Stimulated activated CD8-positive, alpha-beta memory T cell treated with anti-CD3 and anti-CD28 coated beads, Interleukin-7, amount 100 ng/mL, for 1 hour (primary cell): ENCODE measurements at places on chromosomes 4 and X.

DNA sequence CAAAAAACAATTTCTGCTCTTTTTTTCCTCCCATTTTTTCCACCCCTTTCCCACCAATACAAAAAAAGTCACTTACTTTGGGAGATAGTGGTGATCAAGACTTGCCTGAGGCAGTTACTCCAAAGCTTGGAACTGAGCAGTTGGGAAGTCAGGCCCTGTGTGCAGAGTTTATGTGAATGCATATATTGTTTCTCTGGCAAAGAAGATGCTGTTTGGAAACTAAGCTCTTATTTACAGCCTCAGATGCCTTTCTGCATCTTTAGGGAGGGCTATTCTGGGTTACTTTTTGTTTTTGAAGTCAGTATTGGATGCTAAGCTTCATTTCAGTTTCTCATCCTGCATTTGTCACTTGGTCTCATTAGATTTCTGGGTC is 136.3 kb downstream of the ZNF330 start:
- no peak for DNase-seq

DNA sequence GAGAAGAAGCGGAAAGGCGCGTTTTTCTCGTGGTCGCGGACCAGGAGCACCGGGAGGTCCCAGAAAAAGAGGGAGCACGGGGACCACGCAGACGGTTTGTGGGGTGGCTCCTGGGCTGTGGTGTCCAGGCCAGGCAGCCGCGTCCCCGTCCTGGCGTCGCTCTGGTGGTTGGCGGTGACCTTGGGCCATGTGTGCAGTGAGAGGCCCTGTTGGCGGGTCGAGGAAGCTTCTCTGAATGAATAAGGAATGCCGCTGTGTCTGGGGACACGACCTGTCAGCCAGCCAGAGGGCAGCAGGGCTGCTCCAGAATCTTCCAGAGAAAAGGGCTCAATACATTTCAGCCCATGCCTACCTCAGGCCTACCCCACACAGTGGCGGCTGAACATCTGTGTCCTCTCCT is 24.3 kb upstream of the HGFAC start:
- no peak for DNase-seq

- no peak for DNase-seq
Measured at GRCh38 chr4:175418516-175418915, 393.5 kb downstream of the GPM6A start.

GRCh38 chr4:59676389-59676788 is 1523.7 kb upstream of the ADGRL3 start:
- DNase-seq: no peak

- DNase-seq: no peak
Measured at GRCh38 chr4:81631958-81632441, 160.3 kb upstream of the RASGEF1B start.

DNA sequence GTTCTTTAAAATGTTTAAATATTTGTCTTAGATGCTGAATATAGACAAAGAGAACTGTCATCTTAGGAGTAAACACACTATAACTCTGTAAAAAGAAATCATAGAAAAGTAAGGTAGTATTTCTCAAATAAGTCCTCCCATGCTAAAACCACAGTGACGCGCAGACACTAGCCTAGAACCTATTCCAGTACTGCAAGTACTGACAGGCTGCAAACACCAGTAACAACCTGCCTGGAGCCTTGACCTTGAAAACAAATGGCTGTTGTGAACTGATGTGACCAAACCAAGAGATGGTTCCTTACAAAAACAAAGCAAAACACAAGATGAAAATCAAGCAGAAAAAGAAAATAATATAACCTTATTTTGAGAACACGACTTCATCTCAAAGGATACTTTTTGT is 8.5 kb downstream of the TIFA start:
- no peak for DNase-seq

- DNase-seq: no peak
Measured at GRCh38 chr4:24642981-24643547, 58.7 kb upstream of the DHX15 start.

GRCh38 chr4:140256941-140257340 is 103.0 kb upstream of the MAML3 start:
- DNase-seq: no peak

DNA sequence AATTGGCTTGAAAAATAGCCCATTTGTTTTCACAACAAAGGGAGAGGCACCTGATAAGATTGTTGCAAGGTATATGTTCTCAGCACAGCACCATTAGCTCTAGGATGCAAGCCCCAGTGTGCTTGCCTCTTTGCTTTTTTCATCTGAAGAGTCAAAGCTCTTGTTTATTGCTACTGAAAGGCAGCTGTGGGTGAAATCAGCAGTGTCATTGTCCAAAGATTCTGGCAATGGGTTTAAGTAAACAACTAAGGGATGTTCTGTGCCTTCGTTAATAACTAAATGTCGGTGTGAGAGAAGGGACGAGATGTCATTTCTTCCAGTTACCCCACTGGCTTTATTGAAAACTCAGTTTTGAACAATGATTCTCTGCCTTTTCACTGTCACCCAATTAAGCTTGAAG is 567.7 kb downstream of the KCNIP4 start:
- no peak for DNase-seq

- DNase-seq: no peak
Measured at GRCh38 chrX:120697053-120697452, 67.2 kb upstream of the C1GALT1C1 start.

GRCh38 chrX:19613645-19614323 is 98.5 kb upstream of the MAP3K15 start:
- no peak for DNase-seq

GRCh38 chr4:152626790-152627189 is 53.0 kb downstream of the TMEM154 start:
- no peak for DNase-seq

- no peak for DNase-seq
Measured at GRCh38 chrX:78658845-78659744, at the start of gene RTL3. Gene RTL3 (minus strand): TSS chrX:78659328. CDS start chrX:78658420, 908 bp downstream.

- DNase-seq: no peak
Measured at GRCh38 chr4:107757864-107758476, 37.9 kb upstream of the PAPSS1 start.

DNA sequence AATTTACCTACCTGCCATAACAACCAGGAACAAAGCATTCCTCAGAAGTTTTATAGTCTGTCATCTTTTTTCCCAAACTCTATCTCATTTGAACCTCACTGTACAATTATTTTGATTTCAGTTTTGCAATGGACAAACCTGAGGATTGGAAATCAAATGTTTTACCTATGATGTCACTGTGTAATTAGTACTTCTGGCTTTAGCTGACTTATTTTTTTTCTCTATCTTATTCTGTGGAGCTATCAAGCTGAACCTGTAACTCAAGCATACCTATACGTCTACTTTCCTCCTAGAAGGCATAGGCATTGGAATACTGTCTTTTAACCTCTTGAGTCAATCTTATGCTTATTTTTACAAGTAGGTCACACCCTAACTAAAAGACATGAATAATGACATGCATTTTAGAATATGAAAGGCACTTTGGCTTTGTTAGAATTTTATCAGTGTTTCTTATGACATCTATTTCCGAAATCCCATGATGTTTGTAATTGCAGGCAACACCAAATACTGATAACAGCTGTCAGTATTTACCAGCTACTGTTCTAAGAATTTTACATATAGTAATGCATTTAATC is 21.5 kb downstream of the CCSER1 start:
- no peak for DNase-seq

DNA sequence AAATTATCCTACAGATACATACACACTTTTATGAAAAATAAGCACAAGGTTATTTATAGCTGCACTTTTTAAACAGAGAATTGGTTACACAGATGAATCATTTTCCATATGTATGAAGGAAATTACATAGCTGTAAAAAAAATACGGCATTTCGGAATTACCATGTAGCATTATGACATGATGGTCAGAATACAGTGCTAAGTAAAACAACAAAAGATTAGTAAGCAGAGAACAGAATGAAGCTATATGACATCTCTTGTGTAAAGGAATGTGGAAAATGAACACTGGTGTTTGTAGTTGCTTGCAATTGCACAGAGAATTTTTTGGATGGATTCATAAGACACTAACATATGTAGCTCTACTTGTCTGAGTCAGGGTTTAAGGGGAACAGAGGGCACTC is 1222.0 kb upstream of the PRKX start:
- no peak for DNase-seq

GRCh38 chr4:7740866-7741525 is 198.7 kb downstream of the AFAP1 start:
- DNase-seq: no peak

DNA sequence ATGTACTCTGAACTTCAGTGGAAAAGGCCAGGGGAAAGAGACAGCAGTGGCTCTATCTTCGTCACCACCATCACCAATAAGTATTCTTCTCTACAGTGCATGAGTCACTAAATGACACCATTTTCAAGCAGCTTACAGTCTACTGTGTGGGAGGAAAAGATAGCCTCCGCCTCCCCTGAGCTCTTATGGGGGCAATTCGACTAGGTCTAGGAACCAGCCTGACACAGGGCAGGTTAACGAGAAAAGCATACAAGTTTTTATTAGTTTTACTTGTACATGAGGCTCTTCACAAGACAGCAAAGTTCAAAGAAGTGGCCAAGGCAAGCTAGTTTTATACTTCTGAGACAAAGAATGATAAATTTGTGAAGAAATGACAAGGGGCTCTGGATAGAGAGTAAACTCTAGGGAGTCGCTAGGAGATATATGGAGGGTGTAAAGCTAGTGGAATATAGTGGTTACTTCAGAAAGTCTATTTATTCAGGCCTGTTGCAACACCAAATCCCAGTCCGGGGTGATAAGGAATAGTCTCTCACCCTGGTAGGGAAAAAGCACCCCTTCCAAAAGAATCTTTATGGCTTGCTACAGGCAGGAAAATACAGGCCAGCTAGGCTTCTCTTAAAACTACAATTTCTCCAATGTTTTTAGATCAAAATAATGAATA is 49.7 kb downstream of the SCD5 start:
- DNase-seq: no peak

GRCh38 chrX:143461606-143462005 is 55.7 kb downstream of the SPANXN3 start:
- DNase-seq: no peak

DNA sequence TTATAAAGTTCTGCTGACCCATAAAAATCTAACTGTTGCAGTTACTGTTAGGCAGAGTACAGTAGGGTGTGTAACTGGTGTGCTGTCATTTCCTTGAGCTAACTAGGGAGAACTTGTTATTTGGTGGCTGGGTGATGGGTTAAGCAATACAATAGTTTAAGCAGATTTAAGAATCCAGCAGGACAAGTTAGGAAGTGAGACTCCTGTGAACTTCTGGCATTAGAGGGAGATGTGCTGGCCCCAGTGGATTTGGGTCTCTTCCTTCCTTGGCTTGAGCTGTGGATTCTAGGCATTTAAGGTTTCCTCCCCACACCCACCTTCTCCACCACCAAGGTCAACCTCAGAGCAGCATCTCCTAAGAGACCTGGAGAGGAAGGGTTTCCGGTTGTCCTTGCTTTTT is 70.5 kb downstream of the CLCN5 start:
- no peak for DNase-seq

DNA sequence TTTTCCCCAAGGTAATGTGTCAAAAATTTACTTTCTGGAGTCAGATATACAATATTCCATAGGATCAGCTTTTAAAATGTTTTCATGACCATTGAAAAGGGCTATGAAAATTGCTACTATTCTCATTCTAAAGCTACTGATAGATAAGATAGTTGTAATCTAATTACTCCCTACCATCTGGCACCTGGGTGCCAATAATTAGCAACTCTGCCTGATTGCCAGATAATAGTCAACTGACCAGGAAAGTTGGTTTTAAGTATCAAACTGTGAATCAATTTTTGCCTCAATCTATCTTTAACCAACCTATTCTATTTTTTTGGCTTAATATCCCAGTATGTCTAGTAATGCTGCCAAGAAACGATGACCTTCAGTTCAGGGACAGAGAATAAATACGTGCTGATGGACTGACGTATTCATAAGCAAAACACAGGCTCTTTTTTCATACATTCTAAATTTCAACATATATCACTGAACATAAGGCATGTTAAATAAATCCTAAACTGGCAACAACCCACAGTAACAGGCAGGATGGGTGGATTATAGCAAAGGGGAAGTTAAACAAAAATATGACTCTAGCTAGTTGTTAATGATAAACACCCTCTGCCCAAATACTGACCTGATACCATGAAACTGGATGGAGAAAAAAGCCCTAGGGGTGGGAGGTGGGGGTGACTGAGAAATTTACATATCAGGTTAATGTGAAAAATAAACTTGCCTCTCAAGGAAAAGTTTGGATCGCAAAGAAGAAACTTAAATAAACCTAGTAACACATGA is 18.2 kb downstream of the SH3RF1 start:
- no peak for DNase-seq

GRCh38 chr4:98652996-98653395 is 5.4 kb downstream of the TSPAN5 start:
- DNase-seq: no peak

GRCh38 chrX:81377329-81377728 is 175.4 kb downstream of the SH3BGRL start:
- DNase-seq: no peak

DNA sequence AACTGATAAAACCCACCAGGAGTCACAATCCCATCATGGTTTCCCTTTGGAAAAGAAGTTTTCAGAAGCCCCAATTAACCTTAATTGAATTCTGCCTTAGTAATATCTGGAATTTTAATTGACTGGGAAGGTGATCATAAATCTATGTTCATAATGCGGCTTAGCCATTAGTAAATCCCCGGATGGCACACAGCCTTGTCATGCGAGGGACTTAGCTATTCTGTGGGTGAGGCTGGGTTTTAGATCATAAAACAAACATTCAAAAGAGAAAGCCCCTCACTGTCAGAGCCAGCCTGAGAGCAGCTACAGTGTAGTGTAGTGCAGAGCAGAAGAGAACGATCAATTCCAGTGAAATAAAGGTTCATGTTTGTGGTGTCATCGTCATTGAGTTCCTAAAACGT is 124.0 kb upstream of the NOCT start:
- DNase-seq: no peak

DNA sequence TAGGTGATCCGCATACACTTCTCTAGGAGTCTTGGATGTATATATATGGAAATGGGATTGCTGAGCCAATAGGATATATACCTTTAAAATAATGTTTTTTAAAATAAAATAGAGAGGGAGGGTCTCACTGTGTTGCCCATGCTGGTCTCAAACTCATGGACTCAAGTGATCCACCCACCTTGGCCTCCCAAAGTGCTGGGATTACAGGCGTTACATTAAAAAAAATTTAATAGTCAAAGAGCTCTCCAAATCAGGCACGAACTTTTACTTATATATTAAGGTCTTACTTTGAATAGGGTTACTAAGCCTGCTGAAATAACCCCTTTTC is 109.0 kb downstream of the GNL3L start:
- no peak for DNase-seq
